ENCODE measurements at places on chromosomes 12 and 14. TPM values are rescaled to one million over a fixed set of nuclear protein-coding genes. Genes with fewer than 3 reads are reported as not detected.
A peak's percentile ranks its signal among the peaks of the same experiment; 100 is the strongest.

MUCL1 gene
- total RNA-seq, result not detected

KRT72 gene
- total RNA-seq, result not detected

DNA sequence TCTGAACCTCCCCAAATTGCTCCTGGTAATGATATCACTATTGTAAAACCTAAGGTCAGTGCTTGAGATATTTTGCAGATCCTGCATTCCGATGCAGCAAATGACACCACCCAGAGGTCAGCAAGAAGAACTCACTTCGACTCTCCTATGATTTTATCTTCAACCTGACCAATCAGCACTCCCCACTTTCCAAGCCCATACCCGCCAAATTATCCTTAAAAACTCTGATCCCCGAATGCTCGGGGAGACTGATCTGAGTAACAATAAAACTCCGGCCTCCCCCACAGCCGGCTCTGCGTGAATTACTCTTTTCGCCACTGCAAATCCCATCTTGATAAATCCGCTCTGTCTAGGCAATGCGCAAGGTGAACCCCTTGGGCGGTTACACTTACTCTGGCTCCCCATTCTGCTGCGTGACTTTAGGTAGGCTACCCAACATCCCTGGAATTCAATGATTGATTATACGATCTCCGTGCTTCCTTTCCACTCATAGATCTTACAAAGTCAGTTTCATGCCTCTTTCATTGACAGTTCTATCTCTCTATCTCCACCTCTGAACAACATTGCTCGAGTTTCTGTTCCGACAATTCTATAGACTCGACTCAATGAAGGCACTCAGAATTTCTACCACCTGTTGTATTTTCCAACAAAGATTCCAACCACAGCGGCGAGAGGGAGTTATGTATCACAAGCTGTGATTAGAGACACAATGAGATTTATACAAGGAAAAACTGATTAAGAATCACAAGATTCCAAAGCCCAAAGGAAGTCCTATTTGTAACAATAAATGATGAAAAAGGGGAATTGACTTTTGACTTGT, 939 bp downstream of the NPC2 start:
- H3K27ac ChIP-seq, result peak overlapping the region; percentile 91
- H3K4me1 ChIP-seq, result peaks cover 26% of the 10 kb centered on the region
- H3K27me3 ChIP-seq, result no peaks in the 10 kb centered on the region
- no peak for DNase-seq

DNA sequence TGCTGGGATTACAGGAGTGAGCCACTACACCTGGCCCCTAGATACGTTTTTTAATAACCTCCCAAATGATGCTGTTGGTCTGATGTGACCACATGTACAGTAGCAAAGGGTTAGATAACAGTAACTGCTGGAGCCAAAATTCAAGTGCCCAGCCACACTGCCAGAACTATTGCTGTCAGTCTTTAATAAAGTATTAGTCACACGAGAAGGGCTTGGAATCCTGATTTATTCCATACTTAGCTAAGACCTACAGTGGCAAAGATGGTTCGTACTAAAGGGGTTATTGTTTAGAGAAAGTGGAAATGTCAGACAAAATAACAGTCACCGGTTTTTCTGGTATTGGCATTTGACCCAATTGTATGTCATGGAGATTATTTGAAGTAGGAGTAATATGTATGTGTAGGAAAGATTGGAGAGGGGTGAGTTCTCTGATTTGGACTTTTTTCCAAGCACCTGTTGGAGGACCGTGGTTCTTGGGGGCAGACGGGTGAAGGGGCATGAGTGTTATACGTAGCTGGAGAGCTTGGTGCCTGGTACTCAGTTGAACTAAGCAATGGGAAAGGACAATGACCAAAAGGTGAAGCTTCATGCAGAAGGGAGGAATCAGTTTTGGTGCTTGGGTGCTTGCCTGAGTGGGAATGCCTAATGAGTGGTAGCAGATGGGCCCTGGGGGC, 9.7 kb downstream of the TUBA1C start:
- H3K4me1 ChIP-seq, result no peaks in the 10 kb centered on the region
- no peaks in the 10 kb centered on the region for H3K27me3 ChIP-seq
- DNase-seq, result no peak
- H3K27ac ChIP-seq, result no peak overlapping the region
- peaks cover 16% of the 10 kb centered on the region for H3K36me3 ChIP-seq

All from gastrocnemius medialis (tissue), 4 donors.